ENCODE measurements at places on chromosomes 16 and 17. TPM values are rescaled to one million over a fixed set of nuclear protein-coding genes. Genes with fewer than 3 reads are reported as not detected.

- no peak for DNase-seq
These were observed 3.6 kb downstream of the HOXB4 start for GRCh38 chr17:48574505-48575065.

- DNase-seq: no peak
These were observed 24.9 kb downstream of the LITAF start for GRCh38 chr16:11561856-11562255.

GRCh38 chr17:17115620-17116019 is 73.4 kb downstream of the MPRIP start:
- no peak for DNase-seq

GRCh38 chr17:36818134-36818825 is 119.0 kb upstream of the LHX1 start:
- no peak for DNase-seq

GRCh38 chr16:29678691-29679267 is at the start of gene QPRT:
TSS of gene QPRT (plus strand) at chr16:29679180. CDS start at chr16:29679198, 18 bp downstream.
- no peak for DNase-seq

DNA sequence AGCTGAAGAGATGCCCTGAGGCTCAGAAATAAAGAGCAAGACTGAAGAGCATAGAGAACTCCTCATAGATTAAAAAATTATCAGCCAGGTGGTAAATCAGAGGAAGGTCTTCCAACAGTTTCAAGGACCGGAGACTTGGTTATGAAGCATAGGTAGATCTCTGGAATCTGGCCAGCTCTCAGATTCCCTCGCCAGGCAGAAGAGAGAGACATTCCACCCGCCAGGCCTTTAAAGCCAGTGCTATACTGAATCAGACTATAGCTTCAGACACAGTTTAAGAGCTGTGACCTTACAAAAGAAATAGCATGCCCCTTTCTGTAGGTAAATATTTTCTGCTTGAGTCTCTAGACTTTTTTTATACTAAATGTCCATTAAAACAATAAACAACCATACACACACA is 70.3 kb downstream of the NFATC3 start:
- no peak for DNase-seq

DNA sequence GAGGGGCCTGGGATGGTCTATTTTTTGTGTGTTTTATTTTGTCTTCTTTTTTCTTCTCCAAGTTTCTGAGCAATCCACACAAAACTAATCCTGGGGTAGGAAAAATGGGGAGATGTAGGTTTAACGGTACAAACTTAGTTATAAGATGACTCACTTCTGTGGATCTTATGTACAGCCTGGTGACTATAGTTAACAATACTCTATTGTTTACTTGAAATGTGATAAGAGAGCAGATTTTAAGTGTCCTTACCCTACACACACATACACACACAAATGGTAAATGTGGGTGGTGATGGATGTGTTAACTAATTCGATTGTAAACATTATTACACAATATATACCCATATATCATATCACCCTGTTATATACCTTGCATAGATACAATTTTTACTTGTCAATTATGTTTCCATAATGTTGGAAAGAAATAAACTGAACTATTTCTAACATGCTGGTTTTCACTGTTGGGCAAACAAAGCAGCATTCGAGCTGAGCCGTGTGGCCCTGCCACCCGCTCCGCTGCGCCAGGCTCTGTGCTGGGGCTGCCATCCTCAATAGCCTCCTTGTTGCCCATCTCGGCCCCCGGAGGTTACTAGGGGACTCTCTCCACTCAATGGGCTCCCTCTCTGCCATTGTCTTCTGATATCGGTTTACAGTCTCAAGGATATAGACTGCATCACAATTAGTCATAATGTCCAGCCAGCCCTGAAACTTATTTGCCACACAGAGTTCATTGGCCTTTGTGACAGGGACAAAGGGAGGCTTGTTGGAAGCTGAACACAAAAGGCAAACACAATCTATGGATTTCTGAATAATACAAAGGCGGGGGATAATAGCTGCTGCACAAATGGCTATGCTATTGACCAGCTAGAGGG is 380.3 kb upstream of the MAF start:
- no peak for DNase-seq

- no peak for DNase-seq
These were observed 168.9 kb downstream of the COPRS start for GRCh38 chr17:31690151-31690551.

- no peak for DNase-seq
These were observed 525.2 kb upstream of the GOT2 start for GRCh38 chr16:59259074-59259949.

DNA sequence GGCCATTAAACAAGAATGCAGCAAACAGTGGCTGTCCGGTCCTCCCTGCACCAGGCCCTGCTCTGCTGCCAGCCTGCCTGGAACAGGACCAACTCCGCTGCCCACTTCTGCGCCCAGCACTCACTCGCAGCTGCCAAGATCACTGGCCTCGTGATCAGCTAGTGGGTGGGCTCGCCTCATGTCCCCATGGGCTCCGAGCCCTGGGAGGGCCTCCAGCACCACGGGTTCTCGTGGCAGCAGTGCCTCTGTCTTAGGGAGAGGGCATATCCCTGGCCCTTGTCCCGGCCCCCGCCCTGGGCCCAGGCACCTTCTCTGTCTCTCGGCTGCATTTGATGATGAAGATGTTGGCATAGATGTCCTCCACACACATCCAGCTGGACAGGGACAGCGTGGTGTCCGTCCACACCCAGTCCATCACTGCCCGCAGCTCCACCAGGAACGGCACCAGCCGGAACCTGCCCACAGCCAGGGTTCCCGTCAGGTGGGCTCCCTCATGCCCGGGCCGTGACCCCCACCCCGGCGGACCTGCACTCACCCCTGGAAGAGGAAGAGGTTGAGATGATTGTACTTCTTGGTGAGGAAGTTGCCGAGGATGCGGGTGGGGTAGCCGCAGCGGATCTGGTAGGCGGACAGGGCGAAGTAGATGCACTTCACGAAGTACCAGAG is 13.1 kb downstream of the CTU2 start:
- DNase-seq: no peak

DNA sequence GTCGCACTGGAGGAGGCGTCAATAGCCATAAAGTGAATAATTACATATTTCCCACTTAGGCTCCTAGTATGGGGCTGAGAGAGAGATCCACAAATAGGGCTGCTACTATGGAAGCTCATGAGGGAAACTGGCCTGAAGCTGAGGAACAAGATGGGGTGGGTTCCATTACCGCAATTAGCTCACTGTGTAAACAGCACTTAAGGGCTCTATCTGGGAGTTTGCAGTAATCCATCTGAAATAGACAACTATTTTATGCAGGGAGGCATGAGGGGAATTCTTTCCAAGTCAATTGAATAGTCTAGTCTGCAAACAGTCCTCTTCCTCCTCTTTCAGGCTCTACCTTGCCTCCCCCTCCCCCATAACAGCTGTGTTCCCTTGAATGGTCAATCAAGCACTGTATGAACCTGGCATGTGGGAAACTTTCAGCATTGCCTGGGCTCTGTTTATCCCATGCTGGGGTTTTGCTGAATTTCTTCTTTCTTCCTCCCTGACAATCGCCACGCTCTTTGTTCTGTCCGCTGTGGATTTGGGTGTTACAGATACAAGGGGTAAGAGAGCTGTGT is 56.1 kb upstream of the MAF start:
- no peak for DNase-seq

- peak; percentile 49 for DNase-seq
These were observed 3.9 kb upstream of the KRT28 start for GRCh38 chr17:40803617-40804082.

DNA sequence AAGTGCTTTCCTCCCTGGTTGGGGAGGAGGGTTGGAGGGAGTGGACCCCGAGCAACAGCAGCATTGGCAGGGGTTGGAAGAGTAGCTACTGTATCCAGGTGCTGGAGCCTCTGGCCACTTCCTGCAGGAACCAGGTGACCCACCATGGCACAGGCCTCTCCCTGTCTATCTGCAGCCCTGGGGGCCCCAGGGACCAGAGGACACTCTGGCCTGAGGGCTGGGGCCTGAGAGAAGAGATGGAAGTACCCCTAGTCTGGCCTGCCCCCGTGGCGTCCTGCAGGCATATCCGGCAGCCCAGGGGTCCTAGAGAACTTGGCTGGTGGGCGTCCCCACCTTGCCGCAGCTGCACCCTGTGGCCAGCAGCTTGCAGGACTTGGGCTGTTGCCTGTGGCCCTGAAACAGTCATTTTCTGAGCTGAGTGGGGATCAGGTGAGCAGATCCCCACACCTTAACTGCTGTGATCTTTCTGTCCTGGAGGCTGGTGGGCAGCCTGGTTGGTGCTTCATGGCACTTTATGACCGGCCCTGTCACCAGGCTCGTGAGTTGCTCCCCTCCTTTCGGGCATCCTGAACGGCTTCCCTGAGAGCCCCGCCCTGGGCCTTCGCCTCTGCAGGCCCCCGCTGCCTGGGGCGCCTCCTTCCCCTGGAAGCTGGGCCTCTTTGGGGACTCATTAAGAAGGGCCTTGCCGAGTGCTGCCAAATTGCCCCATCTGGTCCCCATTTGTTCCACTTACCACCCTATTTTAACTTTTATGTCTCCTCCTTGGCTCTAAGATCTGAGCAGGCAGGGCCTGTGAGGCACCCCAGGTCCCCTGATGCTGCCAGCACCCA is 298.6 kb downstream of the SEC14L1 start:
- no peak for DNase-seq

DNA sequence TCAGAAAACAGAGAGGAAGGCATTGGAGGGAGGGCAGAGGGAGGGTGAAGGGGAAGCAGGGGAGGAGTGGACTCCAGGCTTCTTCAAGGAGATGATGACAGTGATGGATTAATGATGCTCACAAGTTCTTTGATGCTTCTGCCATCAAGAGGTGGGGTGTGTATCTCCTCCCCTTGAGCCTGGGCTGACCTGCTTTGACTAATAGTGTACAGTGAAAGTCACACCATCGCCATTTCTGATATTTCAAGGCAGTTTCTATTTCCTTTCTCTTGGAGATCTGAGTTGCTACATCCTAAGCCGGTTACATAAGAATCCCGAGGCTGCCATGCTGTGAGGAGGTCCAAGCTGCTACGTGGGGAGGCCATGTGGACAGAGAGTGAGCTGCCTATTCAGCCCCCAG is 312.5 kb downstream of the MAF start:
- DNase-seq: no peak

DNA sequence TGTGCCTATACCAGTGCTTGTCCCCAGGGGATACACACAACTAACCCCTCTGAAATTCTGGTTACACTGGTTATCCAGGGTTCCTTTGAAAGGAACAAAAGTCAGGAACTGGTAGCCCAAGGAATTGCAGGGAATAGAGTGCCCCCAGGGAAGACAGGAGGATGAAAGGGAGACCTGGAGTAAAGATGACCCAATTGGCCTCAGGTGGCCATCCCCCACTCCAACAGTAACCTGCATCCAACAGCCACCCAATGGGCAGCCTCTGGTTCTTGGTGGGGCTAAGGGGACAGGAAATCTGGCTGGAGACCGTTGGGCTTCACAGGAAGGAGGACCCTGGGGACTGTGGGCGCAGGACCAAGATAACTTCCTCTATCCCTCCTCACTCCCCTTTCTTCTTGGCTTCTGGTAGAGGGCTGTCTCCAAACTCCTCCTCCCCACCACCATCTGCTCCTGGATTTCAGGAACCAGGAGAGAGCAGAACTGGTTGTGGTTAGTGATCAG is 826 bp upstream of the MPO start:
- no peak for DNase-seq

GCGR gene
- total RNA-seq: not detected

NAGS gene
- 0.60 TPM for total RNA-seq
